ENCODE measurements at places on chromosomes 13 and 19.

GRCh38 chr13:98665638-98665995, 86.9 kb downstream of the SLC15A1 start:
- DNase-seq, result no peak

DNA sequence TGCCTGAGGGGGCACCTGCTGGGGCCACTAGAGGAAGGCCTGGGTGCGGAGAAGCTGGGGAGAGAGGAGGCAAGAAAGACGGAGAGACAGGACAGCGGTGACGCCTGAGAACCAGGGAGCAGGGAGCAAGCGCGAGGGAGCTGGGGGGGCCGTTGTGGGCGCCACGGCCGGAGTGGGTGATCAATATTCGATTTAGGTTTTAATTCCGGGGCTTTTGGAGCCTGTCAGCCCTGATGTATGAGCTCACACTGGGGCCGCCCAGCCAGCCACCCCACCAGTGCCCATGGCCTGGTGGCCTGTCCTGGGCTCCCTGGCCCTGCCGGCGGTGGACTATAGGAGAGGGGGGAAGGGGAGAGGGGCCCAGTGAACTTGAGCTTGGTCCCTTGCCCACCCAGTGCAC, 8.7 kb upstream of the ERFL start:
- no peak for DNase-seq

DNA sequence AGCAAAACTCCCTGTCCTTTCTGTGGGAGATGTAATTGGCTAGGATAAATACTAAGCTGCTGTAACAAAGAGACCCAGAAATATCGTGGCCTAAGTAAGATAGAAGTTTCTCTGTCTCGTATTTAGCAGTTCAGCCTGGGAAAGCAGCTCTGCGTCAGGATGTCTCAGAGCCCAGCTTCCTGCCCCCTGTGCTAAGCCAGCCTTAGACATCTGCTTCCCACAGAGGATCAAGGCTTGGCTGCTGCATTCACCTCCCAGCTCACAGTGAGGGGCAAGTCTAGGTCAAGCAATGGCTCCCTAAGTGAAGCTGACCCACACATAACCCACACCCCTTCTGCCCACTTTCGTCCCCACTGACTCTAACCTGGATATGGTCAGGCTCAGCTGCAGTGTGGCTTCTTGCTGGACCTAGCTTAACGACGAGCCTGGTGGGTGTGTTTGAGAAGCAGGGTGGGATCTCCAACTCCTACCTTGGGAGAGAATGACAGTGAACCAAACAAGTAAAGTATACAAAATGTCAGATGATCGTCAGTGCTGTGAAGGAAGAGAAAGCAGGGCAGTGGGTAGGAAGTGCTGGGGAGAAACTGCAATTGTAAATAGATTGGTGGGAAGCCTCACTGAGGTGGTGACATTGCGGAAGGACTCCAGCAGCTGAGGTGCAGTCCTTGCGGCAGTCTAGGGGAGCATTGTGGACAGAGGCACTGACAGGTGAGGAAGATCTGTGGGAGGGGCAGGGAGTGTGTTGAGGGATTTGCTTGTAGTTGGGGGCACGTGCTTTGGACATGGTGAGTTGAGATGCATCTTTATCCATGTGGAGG, 82.9 kb downstream of the TNFRSF19 start:
- no peak for DNase-seq

GRCh38 chr19:3229888-3230496, 5.5 kb downstream of the CELF5 start:
- no peak for DNase-seq

DNA sequence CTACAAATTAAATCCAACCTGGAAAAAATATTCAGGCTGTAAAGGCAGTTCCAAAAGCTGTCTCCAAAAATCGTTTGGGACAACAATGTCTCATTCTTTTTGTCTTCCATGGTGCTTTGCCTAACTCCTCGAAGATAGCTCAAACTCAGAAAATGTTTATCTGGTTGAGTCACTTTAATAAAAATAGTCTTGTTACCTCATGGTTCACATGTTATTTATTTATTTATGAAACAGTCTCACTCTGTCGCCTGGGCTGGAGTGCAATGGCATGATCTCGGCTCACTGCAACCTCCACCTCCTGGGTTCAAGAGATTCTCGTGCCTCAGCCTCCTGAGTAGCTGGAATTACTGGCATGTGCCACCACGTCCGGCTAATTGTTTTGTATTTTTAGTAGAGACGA, 4.9 kb upstream of the BRD4 start:
- DNase-seq, result no peak

GRCh38 chr19:51514866-51515481, 13.4 kb upstream of the SIGLEC12 start:
- DNase-seq, result no peak

DNA sequence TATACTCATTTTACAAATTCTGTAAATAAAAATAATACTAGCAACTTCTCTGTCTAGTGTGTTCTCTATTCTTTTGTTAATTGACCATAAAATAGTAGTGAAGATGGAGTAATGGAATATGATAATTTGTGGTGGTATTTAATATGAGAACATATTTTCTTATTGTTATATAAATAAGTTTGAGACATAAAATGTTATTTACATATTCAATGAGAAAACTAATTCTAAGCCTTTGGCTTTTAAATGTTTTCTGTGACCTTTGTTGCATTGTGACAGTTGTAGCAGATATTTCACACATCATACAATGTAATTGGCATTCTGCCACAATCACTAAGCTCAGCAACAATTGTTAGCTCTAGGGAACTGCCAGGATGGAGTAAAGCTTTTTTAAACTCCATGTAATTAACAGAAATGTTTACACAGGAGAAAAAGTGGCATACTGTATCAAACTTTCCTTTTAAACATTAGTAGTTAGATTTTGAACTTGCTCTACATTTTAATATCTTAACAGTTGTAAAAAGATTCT, 562.1 kb upstream of the PCDH9 start:
- no peak for DNase-seq

- DNase-seq, result no peak
Measured at GRCh38 chr13:102508411-102508810, 88.4 kb upstream of the TPP2 start.

- no peak for DNase-seq
Measured at GRCh38 chr19:6292006-6292405, 12.2 kb upstream of the MLLT1 start.

DNA sequence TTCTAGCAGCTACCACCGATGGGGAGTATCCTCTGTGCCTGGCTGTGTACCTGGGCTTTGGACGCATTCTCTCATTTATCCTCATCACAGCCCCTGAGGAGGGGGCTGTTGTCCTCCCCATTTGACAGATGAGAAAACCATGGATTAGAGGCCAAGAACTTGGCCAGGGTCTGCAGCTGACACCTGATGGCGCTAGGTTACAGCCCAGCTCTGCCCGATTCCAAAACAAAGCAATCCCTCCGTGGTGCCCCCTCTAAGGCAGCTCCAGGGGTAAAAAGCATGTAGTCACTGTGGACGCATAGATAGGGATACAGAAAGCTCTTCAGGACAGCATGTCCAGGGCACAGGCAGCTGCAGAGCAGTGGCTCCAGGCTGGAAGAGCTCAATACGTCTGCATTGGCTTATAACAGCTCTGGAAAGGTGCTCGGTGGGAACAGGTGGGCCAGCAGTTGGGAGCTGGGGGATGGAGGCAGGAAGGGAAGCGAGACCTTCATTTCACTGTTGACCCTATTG, 35.4 kb upstream of the UQCRFS1 start:
- no peak for DNase-seq

GRCh38 chr19:30890033-30890432, 459.2 kb downstream of the TSHZ3 start:
- no peak for DNase-seq

DNA sequence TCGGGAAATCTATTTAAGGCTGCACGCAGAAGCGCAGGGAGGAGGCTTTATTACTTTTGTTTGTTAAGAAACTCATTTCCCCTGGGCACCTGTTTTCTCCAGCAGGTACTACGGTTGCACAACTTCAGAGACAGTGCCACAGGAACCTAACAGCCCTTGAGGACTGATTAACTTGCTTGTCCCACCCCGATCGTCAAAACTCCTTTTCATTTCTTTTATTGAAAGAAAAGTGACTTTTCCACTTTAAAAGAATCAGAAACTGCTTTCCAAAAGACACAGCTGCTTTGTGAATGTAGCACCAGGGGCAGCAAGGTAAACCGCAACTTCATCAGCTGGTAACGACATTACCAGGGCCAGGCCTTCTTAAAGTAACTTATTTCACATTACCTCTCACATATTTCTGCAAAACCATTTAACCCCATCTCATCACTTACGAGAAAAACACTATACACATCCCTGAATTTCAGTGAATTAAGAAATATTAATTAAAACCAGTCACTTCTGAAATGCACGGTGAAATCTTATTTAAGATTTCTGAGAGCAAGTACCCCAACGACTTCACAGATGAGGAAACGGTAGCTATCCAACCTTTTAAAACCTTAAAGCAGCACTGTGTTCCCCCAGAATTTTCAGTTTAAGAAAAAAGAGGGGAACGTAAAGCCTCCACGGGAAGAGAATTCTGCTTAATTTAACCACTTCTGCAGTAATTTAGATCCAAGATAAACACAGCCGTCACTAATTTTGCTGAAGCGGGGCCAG, 1.4 kb downstream of the ANKRD10 start:
- DNase-seq, result no peak

- DNase-seq, result no peak
Measured at GRCh38 chr13:39189778-39190177, 151.5 kb downstream of the NHLRC3 start.

DNA sequence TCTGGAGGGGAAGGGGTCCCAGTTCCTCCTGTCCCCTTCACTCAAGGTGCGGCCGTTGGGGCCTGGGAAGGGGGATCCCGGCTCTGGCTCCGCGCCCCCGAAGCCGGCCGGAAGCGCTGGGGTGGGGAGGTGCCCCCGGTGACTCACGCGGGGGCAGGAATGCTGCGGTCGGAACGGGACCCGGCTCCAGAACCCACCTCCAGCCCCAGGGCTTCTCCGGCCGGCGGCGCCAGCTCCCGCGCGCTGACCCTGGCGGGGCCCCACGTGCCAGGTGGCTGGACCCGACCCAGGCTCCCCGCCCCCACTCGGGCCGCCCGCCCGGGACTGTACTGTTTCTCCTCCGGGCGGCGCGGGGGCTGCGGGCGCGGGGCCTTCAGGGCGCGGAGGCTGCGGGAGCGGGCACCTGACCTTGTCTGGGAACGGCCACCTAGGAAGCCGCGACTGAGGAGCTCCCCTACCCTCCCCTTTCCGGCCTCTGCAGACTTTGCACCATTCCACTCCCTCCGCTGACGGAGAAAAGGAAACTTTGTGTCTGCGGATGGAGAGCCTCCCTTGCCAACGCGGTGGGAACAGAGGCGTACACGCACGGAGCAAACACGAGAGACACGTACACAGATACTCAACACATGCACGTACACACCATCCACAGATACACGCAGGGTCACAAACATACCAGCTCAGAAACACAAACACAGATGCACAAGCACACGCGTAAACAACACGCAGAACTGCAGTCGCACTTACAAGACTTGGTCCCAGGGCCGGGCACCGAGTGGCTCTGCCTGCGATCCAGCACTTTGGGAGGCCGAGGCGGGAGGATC, 7.2 kb downstream of the AXL start:
- no peak for DNase-seq

DNA sequence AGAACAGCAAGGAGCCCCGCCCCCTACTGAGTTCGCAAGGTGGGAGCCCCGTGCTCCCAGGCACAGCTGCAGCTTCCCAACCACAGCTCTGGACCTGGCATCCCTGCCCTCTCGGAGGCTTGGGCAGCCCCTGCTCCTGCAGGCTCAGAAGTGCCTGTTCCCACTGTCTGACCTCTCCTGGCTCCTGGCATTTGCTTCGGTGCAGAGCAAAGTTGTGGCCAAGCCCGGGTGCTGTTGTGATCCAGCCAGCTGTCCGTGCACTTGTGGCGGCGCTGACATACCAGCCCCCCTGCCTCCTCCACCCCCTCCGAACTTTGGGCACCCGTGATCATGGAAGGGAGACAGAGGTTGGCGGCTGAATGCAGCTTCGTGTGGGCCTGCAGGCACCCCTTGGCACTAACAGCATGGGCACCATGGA, 1386.8 kb downstream of the PCDH9 start:
- DNase-seq, result no peak

- no peak for DNase-seq
Measured at GRCh38 chr13:30141775-30142485, 165.4 kb downstream of the KATNAL1 start.

DNA sequence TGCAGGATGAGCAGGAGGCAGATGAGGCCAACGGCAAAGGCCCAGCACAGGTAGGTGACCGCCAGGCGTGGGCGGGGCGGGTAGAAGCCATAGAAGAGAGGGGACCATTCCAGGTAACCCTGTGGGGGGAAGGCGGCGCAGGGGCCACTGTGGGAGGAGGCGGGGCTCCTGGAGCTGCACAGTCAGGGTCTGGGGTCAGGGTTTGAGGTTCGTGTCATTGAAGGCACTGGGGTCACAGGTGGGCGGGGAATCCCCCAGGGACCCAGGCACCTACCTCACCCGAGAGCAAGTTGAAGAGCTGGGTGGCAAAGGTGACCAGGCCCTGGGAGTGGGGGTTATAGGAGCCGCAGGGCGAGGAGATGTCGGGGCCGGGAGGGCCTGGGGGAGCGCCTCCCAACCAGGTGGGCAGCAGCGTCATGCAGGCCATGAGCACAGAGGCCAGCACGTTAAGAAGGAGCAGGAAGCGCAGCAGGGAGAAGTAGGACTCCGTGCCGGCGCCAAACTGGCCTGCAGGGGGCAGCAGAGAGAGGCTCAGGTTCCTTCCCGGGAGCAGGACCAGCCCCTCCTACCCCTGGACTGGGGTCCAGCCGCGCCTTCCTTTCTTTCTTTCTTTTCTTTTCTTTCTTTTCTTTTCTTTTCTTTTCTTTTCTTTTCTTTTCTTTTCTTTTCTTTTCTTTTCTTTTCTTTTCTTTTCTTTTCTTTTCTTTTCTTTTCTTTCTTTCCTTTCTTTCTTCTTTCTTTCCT, 4.6 kb downstream of the TMC4 start:
- DNase-seq, result peak; percentile 81

- no peak for DNase-seq
Measured at GRCh38 chr13:113411216-113412023, 41.9 kb downstream of the ADPRHL1 start.
